ENCODE measurements at places on chromosomes 3 and 15.

- H3K27ac ChIP-seq = no peak overlapping the region
- no peaks in the 10 kb centered on the region for H3K4me1 ChIP-seq
- H3K36me3 ChIP-seq = no peaks in the 10 kb centered on the region
- no peak overlapping the region for H3K4me3 ChIP-seq
- H3K27me3 ChIP-seq = no peaks in the 10 kb centered on the region
These were observed 532.5 kb downstream of the NAALADL2 start for GRCh38 chr3:175391601-175392000.

- no peak overlapping the region for H3K4me3 ChIP-seq
- no peaks in the 10 kb centered on the region for H3K27me3 ChIP-seq
- DNase-seq = no peak
- no peak overlapping the region for H3K27ac ChIP-seq
- H3K4me1 ChIP-seq = no peaks in the 10 kb centered on the region
- H3K36me3 ChIP-seq = no peaks in the 10 kb centered on the region
These were observed 285.6 kb upstream of the ARHGEF26 start for GRCh38 chr3:153835540-153835939.

DNA sequence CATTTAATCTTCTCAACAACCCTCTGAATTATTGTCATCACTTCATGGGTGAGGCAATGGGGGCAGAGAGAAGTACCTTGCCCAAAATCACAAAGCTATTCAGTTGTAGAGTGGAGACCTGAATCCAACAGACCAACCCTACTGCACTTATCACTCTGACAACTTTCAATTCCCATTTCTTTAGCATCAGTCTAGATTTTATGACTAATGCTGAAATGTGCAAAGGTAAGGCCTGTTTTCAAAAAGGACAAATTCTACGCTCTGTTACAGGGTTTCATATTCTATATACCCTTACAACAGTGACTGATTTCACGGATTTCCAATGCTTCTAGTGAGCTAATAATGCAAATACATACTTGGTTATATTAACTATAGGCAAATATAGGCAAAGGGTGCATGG lies 286.0 kb downstream of the ADAMTS17 start:
- H3K27ac ChIP-seq = no peak overlapping the region
- DNase-seq = no peak
- H3K4me1 ChIP-seq = no peaks in the 10 kb centered on the region
- H3K4me3 ChIP-seq = no peak overlapping the region
- H3K27me3 ChIP-seq = peaks cover 19% of the 10 kb centered on the region

- H3K4me3 ChIP-seq = no peak overlapping the region
- no peak overlapping the region for H3K27ac ChIP-seq
- no peaks in the 10 kb centered on the region for H3K36me3 ChIP-seq
- no peak for DNase-seq
These were observed 50.7 kb upstream of the FGF7 start for GRCh38 chr15:49372366-49372765.

DNA sequence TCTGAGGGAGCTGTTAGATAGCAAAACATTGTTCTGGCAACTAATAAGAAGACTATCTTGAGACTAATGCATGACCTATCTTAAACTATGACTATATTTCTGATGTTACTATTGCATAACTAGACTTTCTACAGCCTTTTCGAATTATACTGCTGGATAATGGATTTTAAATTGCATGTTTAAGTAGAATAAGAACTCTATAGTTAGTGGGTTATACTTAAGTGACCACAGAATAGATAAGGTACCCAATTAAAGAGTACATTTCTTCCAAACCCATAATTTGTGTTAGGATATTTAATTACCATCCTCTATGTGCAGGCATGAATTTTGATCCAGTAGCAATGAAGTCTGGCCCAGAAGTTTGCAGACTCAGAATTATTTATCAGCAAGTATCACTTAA lies 44.6 kb upstream of the SPPL2A start:
- no peak overlapping the region for H3K4me3 ChIP-seq
- DNase-seq = no peak
- no peaks in the 10 kb centered on the region for H3K27me3 ChIP-seq
- no peaks in the 10 kb centered on the region for H3K36me3 ChIP-seq

GRCh38 chr15:69715210-69715609 lies 262.6 kb downstream of the RPLP1 start:
- H3K4me3 ChIP-seq = no peak overlapping the region
- H3K36me3 ChIP-seq = no peaks in the 10 kb centered on the region
- no peaks in the 10 kb centered on the region for H3K4me1 ChIP-seq
- H3K27me3 ChIP-seq = peaks cover 68% of the 10 kb centered on the region
- H3K27ac ChIP-seq = no peak overlapping the region
